ENCODE measurements at places on chromosomes 12 and 14.

DNA sequence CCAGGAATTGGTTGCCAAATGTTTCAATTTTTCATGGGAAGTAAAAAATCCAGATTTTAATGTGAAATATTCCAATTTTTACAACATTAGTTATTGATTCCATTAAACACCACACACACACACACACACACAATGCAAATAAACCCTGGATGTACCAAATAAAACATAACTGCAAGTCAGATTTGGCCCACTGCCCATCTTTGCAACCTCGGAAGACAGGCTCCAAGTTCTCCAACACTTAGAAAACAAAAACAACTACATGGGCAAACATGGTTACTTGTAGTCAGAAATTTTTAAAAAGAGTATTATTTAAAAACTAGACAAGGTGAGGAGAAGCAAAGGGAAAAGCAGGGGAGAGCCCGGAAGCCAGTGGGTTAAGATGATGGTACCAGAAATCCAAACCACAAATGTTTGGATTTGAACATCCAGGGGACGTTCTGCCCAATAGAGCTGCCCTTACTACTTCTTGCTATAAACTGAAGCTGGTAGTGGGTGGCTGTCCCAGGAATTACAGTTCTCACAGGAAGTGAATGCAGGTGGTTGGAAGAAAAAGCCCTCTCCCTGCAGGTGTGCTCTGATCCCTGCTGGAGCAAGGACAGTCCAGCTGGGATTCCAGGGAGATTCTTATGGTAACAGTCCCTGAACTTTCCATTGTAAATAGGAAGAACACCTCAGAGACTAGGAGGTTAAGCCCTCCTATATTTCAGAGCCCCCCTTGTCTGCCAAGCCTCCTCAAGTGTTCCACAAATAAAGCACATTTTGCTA, 111.7 kb downstream of the SLC25A21 start:
- no peak for DNase-seq

DNA sequence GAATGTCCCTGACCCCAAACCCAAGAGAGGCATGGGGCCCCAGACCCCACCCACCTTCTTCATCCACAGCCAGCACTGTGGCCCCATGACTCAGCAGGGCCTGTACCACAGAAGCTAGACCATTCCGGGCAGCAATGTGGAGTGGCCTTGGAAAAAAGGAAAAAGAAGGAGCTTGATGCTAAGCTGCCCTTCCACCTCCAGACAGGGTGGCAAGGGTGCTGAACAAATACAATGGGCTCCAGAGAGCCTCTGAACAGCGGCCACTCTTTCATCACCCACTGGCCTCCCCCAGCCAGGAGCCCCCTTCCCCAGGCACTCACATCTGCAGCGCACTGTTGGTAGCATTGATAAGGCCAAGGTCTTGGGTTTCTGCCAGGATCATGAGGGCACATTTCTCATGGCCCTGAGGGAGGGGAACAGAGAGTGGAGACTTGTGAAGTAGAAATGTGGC, 13.9 kb downstream of the SLC39A5 start:
- DNase-seq, result no peak

GRCh38 chr14:64804754-64805260, 74.9 kb downstream of the SPTB start:
- no peak for DNase-seq

GRCh38 chr12:122079033-122079531, 526 bp downstream of the MLXIP start:
- no peak for DNase-seq

DNA sequence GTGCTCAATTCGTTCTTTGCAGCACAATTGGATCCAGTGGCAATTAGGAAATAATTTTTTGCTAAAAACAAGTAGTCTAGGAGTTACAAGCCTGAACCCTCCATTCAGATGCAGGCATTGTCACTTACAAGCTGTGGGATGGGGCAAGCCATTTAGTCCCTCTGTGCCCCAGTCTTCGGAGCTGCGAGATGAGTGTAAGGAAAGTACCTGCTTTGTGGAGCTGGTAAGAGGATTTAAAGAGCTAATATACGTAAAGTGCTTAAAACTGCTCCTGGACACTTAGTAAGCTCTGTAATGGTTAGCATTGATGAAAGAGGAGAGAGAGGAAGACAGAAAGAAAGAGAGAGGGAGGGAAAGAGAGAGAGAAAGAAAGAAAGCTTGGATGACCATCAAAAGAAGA, 112.5 kb downstream of the LGMN start:
- no peak for DNase-seq

DNA sequence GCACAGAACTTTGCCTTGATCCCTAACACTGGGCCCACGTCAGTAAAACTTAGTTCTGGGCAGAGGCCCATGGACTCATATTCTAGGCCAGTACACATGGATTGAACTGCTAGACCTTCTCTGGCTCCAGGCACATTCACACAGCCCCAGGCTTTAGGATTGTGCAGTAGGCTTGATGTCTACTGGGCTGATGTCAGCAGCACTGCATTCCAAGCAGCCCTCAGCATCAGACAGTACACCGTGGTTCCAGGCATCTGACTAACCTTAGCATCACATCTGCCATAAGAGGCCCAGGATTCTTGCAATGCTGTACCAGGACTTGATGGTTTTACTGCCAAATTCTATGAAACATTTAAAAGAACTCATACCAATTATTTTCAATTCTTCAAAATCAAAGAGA, 301.9 kb downstream of the CCER1 start:
- no peak for DNase-seq

- no peak for DNase-seq
These were observed 1.5 kb upstream of the PLEKHG3 start for GRCh38 chr14:64702493-64703394.

- DNase-seq, result no peak
These were observed 6.5 kb downstream of the SLC22A17 start for GRCh38 chr14:23345987-23346692.

- no peak for DNase-seq
These were observed 5.1 kb upstream of the MED13L start for GRCh38 chr12:116282371-116283286.
